Osteocyte (in vitro differentiated cells): ENCODE measurements at places on chromosomes 3 and 15.

- no peak overlapping the region for H3K4me3 ChIP-seq
- peak overlapping the region; percentile 37 for H3K27ac ChIP-seq
- DNase-seq = no peak
- H3K27me3 ChIP-seq = peaks cover 1% of the 10 kb centered on the region
Measured at GRCh38 chr3:178823591-178824246, 247.9 kb downstream of the ZMAT3 start.

DNA sequence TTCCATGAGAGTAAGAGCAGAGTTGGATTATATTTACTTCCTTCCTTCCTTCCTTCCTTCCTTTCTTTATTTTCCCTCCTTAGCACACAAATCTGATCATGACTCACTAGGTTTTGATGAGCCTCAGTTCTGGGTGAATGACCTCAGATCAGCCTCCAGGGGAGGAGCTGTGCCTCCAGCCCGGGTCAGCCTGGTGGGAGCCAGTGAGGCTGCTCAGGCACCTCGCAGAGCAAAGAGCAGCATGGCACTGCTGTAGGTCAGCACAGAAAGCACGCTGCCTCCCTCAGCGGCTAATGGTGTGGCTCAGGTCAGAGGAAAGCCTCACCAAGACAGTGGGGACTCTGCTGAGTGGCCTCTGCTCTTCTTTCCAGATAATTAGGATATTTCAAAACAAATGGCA lies 108.5 kb downstream of the SYNPR start:
- no peak overlapping the region for H3K4me3 ChIP-seq
- H3K36me3 ChIP-seq = no peaks in the 10 kb centered on the region
- no peak for DNase-seq
- no peaks in the 10 kb centered on the region for H3K27me3 ChIP-seq
- no peak overlapping the region for H3K27ac ChIP-seq

DNA sequence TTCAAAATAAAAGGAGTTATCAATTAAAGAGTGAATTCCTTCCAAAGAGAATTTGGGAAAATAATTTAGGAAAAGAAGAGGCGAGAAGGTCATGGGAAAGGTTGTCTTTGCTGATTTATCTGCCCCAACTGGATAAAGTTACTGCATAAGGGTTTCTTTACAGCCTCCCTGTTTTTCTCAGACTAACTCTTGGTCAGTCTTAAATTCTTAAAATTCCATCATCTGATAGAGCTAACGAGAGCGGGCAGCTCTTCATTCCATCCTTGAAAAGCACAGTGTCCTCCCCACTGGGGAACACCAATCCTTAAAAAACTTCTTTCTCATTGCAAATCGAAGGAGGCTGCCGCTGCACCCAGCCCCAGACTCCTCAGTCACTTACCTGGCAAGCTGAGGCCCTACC lies 107.2 kb downstream of the PGPEP1L start:
- peak overlapping the region; percentile 98 for H3K27ac ChIP-seq
- peaks cover 6% of the 10 kb centered on the region for H3K36me3 ChIP-seq
- H3K27me3 ChIP-seq = no peaks in the 10 kb centered on the region
- H3K4me3 ChIP-seq = peak overlapping the region; percentile 65

DNA sequence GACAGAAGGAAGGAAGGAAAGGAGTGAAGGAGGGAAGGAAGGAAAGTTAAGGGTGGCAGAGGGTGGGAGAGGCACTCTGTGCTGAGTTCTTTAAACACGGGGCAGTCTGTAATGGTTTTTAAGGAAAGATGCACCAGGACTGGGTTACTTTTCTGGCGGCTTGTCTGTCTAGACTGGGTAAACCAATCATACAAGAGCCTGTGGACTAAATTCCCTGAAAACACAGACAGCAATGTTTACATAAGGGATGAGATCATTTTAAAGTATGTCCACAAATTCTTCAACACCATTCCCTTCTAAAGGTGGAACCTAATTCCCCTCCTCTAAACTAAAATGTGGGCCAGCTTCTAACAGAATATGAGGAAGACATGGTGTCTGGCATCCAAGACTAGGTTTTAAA lies 235.5 kb upstream of the IGF1R start:
- peaks cover 7% of the 10 kb centered on the region for H3K4me1 ChIP-seq
- peaks cover 9% of the 10 kb centered on the region for H3K27me3 ChIP-seq
- H3K4me3 ChIP-seq = no peak overlapping the region
- no peak for DNase-seq
- H3K36me3 ChIP-seq = no peaks in the 10 kb centered on the region

DNA sequence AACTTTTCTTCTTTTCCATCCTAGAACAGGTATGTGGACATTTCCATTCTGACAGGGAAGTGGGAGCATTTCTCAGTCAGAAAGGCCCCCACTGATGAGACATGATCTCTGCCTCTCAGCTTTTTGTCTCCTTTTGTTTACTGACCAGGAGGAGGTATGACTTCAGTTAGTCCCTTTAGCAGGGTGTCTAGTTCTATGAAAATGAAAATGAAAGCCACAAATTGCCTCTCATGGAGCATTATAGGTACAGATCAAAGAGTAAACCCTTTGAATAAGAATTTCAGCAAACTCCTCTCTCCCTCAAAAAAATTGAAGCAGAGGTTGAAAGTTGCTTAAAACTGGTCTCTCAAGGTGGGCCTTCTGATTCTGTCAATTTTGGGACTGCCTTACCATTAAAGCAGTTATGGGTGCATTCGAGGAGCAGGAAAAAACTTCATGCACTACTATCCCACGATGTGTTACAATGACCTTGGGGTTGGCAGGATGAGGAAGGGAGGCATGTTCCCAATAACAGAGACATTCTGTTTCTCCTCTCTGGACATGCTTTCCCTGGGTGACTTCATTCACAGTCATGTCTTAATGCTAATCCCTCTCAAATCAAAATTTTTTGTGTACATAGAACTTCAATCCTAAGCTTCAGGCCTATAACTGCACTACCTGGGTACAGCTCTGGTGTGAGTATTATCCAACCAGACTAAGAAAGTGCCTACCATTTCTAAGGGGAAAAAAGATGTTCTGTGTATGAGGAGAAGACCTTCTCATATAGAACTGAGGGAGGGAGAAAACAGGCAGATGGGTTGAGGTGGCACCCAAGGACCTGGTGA lies 50.6 kb upstream of the TBC1D23 start:
- peaks cover 9% of the 10 kb centered on the region for H3K4me1 ChIP-seq
- no peaks in the 10 kb centered on the region for H3K27me3 ChIP-seq
- peak overlapping the region; percentile 59 for H3K27ac ChIP-seq
- no peaks in the 10 kb centered on the region for H3K36me3 ChIP-seq
- no peak overlapping the region for H3K4me3 ChIP-seq

GRCh38 chr3:3577823-3578222 lies 221.4 kb upstream of the LRRN1 start:
- no peak for DNase-seq
- H3K27me3 ChIP-seq = no peaks in the 10 kb centered on the region
- H3K4me1 ChIP-seq = peaks cover 7% of the 10 kb centered on the region

GRCh38 chr3:11536936-11537612 lies 106.6 kb downstream of the VGLL4 start:
- no peaks in the 10 kb centered on the region for H3K27me3 ChIP-seq
- DNase-seq = no peak
- H3K4me3 ChIP-seq = no peak overlapping the region

DNA sequence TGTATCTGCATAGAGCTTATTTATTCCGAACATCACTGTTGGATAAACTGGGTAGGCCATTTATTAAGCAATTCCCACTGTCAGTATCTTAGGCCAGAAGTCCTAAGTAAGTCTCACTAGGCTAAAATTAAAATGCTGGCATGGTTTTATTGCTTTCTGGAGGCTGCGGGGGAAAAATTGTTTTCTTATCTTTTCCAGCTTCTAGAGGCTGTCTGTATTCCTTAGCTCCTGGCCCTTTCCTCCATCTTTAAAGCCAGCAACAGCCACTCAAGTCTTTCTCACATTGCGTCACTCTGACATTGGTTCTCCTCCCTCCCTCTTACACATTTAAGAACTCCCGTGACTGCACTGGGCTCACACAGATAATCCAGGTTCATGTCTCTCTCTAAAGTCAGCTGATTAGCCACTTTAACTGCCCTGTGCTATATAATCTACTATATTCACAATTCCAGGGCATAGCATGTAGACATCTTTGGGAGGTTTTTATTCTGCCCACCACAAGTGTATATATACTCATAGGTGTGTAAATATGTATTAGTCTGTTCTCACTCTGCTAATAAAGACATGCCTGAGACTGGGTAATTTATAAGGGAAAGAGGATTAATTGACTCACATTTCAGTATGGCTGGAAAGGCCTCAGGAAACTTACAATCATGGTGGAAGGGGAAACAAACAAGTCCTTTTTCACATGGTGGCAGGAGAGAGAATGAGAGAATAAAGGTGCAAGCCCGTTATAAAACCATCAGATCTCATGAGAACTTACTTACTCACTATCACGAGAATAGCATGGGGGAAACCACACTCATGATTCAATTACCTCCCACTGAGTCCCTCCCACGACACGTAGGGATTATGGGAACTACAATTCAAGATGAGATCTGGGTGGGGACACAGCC lies 113.5 kb upstream of the SLC7A14 start:
- DNase-seq = no peak
- no peak overlapping the region for H3K27ac ChIP-seq
- no peak overlapping the region for H3K4me3 ChIP-seq
- no peaks in the 10 kb centered on the region for H3K27me3 ChIP-seq
- no peaks in the 10 kb centered on the region for H3K36me3 ChIP-seq

DNA sequence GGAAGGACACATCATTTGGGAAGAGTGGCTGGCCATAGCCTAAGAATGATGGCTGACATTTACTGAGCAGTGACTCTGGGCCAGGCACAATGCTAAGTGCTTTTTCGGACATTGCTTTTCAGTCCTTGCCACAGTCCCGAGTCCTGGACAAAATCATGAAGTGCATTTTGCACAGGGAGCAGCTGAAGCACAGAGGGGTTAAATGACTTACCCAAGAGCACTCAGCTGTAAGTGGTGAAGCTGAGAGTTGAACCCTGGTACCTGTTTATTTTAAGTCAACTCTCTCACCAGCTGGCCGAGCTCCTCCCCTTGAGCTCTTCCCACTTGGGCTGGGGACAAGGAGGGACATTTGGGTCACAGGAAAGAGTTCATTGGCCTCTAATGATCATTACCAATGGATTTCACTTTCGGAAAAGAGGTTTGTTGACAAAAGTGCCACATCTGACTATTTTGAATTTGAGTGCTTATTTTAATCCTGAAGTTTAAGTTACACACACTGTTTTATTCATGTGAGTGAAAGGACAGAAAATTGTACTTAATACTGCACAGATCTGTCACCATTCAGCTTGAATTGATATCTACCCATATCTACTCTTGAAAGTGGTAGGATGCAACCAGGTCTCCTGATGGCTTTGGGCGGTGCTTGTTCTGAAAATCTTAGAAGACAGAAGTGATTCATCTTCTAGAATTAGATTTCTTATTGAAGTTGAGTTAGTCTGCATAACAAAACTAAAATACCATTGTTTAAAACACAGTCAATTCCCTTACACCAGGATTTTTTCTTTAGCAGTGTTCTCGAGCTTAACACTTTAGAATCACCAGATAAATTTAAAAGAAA lies 368.7 kb upstream of the PROK2 start:
- no peak overlapping the region for H3K4me3 ChIP-seq
- H3K27me3 ChIP-seq = no peaks in the 10 kb centered on the region
- no peaks in the 10 kb centered on the region for H3K36me3 ChIP-seq
- no peak for DNase-seq
- H3K27ac ChIP-seq = no peak overlapping the region

GRCh38 chr3:145817870-145818483 lies 343.0 kb downstream of the PLOD2 start:
- no peak overlapping the region for H3K4me3 ChIP-seq
- H3K27me3 ChIP-seq = peaks cover 11% of the 10 kb centered on the region
- DNase-seq = no peak
- no peaks in the 10 kb centered on the region for H3K36me3 ChIP-seq
- no peaks in the 10 kb centered on the region for H3K4me1 ChIP-seq
- no peak overlapping the region for H3K27ac ChIP-seq

DNA sequence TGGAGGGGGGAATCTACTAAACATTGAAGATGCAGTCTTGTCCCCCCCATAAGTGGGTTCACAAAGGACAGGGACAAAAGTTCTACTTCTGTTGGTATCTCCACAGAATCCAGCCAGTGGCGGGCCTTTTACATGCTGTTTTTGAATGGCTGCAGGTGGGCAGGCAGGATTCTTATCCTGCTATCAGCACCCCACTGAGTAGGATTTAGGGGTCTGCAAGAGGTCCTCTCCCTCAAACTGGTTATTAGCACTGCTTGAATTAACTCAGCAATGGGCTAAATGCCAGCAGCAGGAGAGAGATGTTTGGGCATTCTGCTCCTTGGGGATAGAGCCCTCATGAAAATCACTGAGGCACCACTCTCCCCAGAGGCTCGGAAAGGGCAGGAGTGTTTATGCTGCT lies 40.3 kb downstream of the SEMA5B start:
- H3K4me3 ChIP-seq = no peak overlapping the region
- no peak overlapping the region for H3K27ac ChIP-seq
- peaks cover 81% of the 10 kb centered on the region for H3K27me3 ChIP-seq
- no peaks in the 10 kb centered on the region for H3K4me1 ChIP-seq

GRCh38 chr3:147393261-147393942 lies 12.9 kb downstream of the ZIC4 start:
- no peaks in the 10 kb centered on the region for H3K27me3 ChIP-seq
- peak overlapping the region; percentile 99 for H3K27ac ChIP-seq
- peak overlapping the region; percentile 91 for H3K4me3 ChIP-seq
- H3K36me3 ChIP-seq = peaks cover 19% of the 10 kb centered on the region

DNA sequence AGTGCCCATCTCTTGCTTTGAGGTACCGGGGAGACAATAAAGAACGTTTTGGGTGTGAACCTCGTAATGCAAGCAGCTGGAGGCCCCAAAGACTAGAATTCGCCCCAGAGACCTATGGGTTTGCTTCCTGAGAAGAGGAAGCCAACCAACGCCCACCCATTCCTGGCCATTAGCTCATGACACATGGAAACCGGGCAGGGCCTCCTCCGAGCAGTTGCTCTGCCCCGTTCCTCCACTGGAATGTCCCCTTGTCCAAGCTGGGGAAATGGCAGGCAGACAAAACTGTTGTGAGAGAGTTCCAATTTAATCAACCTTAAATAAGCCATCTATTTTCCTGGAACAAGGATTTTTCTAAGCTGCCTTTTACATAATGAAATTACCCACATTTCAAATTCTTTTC lies 250.9 kb upstream of the IGF1R start:
- no peak overlapping the region for H3K27ac ChIP-seq
- no peak for DNase-seq
- H3K4me3 ChIP-seq = no peak overlapping the region
- peaks cover 6% of the 10 kb centered on the region for H3K27me3 ChIP-seq
- H3K36me3 ChIP-seq = no peaks in the 10 kb centered on the region
- H3K4me1 ChIP-seq = no peaks in the 10 kb centered on the region
